Epithelial cell of esophagus (primary cell): ENCODE measurements at places on chromosomes 1 and 21.

GRCh38 chr1:66570196-66570595 is 36.2 kb downstream of the SGIP1 start:
- peak; percentile 40 for DNase-seq

DNA sequence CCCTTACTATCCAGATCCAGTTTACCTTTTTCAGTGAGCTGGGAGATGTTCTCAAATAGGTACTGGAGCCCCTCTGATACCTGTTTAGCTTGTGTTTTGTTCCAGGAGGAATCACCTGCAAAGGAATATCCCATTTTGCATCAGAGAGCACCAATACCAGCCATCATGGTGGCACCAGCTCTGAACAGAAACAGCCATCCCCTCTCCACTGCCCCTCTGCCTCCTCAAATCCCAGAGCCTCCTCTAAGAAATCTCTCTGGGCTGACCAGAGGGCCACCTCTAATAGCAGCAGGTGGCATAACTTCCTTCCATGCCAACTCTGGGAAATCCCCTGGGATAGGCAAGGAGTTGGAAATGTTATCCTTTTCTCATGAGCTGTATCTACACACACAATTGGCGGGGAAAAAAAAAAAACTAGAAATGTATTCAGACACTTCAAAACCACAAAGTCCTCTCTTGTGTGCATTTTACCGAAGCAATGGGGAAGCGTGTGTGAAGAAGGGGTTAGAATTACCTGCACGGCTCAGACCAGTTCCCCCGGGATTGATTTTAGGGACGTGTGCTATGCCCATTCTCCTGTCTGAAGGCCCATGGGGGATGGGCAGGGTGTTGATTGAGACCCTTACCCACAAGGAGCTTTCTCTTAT is 2.4 kb downstream of the PGLYRP4 start:
- DNase-seq: no peak

DNA sequence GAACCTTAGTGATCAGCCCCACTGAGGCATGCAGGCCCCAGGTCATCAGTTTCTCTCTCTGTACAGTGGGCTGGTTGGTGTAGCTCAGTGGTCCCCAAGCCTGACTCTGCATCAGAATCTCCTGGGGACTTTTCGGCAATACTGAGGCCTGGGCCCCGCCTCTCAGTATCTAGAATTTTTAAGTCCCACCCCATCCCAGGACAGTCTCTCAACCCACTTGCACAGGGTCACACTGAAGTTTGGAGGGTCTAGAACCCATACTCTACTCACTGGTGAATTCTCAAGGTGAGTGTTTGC is 216.4 kb downstream of the MATN1 start:
- DNase-seq: no peak

- DNase-seq: no peak
Measured at GRCh38 chr1:218588540-218589172, 243.5 kb downstream of the TGFB2 start.

DNA sequence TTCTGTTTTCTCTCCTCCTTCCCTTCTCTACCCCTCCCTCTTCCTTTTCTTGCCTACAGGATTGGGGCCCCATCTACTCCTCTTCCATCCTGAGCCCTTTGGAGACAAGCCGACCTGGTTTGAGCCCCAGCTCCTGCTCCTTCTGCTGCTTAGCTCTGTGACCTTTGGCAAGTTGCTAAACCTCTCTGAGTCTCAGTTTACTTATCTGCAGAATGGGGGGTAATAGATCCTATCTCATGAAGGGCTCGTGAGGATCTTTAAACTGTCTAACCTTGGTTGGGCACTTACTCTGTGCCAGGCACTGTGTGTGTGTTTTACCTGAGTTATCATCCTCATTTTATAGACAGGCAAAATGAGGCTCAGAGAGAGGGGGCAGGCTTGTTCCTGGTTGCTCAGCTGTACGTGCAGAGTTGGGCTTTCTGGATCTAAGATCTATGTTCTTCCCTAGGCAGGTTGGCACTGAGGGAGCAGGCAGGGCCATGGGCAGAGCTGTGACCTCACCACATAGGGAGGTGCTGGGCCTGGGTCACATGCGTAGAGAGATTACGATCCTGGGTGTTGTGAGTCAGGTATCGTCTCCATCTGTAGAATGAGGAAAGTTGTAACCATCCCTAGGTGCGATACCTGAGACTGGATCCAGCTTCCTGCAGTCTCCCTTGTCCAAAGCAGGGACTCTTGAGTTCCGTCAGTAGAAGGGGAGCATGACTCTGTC is 58.5 kb downstream of the FOXO6 start:
- peak; percentile 24 for DNase-seq

DNA sequence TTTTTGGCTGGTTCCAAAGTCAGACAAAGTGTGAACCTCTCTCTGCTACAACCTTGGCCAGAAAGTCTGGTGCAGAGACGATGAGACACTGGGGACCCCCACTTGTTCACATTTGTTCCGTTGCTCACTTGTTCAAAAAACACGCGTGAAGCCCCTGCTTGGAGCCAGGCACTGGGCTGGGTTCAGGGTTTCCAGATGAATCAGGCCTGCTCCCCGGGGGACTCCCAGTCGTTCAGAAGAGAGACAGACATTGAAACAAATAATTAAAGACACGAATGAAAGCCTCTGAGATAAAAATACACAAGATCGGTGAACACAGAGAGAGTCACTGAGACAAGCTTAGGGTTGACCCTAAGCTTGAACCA is 101.5 kb upstream of the RUNX3 start:
- no peak for DNase-seq

DNA sequence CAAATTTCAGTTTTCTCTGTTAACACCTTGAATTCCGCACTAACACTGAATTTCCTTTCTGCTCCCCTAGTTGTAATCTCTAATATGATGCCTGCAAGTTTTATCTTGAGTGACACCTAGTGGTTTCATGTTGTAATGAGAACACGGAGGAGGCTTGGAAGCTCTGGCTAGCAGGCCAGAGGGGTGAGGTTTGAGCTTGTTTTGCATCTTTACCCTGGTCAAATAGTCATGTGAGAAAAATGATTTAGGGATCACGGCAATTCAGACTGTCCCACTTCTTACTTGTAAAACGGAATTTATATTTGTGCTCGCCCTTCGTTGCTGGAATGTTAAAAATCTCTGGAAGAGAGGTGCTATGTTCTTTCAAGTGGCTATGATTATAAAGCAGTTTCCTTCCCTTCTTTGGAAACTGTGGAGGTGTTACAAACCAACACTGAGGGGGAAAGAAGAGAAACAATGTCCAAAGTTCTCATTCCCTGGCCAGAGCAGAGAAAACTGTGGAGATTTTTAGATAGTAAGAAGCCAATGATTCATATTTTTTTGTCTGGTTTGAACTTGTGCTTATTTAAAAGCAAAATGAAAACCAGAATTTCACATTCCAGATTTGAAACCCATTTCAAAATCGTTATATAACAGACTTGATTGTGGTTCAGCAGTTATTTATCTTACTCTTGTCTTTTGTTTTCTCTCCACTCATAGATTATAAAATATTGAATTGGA is 5.3 kb upstream of the MROH9 start:
- peak; percentile 63 for DNase-seq

- no peak for DNase-seq
Measured at GRCh38 chr1:58836408-58836807, 52.6 kb upstream of the JUN start.

DNA sequence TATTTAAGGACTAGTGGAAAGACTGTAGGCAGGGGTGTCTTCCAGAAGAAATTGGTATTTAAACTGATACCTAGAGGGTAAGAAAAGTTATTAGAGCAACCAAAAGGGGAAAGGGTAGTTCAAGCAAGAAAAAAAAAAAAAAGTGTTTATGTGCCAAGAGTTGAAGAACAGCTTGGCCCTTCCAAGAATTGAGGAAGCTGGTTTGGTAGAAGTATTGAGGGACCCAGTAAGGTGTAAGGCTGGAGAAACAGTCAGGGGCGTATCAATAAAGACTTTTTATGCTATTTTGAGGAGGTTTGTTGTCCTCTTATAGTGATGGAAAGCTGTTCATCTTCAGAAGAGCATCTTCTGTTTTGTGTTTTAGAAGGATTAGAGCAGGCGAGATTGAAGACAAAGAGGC is 108.3 kb downstream of the PTPRC start:
- no peak for DNase-seq

DNA sequence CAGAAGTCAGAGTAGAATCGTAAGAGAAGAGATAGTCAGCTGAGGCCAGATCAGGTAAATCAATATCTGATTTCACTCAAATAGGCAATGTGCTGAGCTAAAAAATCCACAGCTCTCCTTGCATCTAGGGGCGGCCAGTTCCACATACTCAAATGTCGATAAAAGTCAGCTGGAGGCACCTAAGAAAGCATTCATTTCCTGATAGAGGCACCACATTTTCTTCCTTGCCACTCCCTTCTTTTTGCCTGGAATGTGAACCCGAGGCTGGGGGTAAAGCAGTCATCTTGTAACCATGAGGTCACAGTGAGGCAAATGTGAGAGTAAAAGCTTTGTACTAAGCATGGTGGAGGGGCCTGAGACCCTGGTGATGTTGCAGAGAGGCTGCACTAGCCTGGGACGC is 24.2 kb upstream of the CTPS1 start:
- DNase-seq: no peak
